ENCODE measurements at places on chromosomes 5 and 9. TPM values are rescaled to one million over a fixed set of nuclear protein-coding genes. Genes with fewer than 3 reads are reported as not detected.

PCDHA9 gene
- not detected for total RNA-seq

PDGFRB gene
- total RNA-seq, result 108 TPM

PDE6A gene
- not detected for total RNA-seq

OCLN gene
- total RNA-seq, result under 0.01 TPM

FOXI1 gene
- not detected for total RNA-seq

CDKN2B-AS1 gene
- total RNA-seq, result 0.18 TPM

ECSCR gene
- total RNA-seq, result 28.2 TPM

PHYHD1 gene
- total RNA-seq, result 22.2 TPM

LHX6 gene
- total RNA-seq, result 1.8 TPM

CDH9 gene
- not detected for total RNA-seq

ANKRD18B gene
- total RNA-seq, result not detected

CNOT6 gene
- 13.3 TPM for total RNA-seq

DBH gene
- total RNA-seq, result not detected

SLC45A2 gene
- total RNA-seq, result not detected

CORO2A gene
- total RNA-seq, result 1.1 TPM

ITGA1 gene
- total RNA-seq, result 15.6 TPM

TEX10 gene
- total RNA-seq, result 21.4 TPM

CLIC3 gene
- 4.7 TPM for total RNA-seq

PRUNE2 gene
- 5.2 TPM for total RNA-seq

GPR151 gene
- total RNA-seq, result not detected

GFPT2 gene
- total RNA-seq, result 57.0 TPM

FBXL7 gene
- 8.3 TPM for total RNA-seq

IGFBPL1 gene
- not detected for total RNA-seq

TEX48 gene
- not detected for total RNA-seq

CRHBP gene
- 13.8 TPM for total RNA-seq

CCDC107 gene
- total RNA-seq, result 25.8 TPM

KCNN2 gene
- total RNA-seq, result not detected

SPINK6 gene
- total RNA-seq, result not detected

PCDHB6 gene
- total RNA-seq, result 0.49 TPM

IFNE gene
- not detected for total RNA-seq

SH3GL2 gene
- total RNA-seq, result not detected

TLX3 gene
- not detected for total RNA-seq

NUTM2G gene
- not detected for total RNA-seq
